DMS79 treated with DMSO at 0.1 percent for 48 hours (cell line): ENCODE measurements at places on chromosomes 2 and 18.

GRCh38 chr2:220521551-220521950 is 894.1 kb downstream of the SLC4A3 start:
- no peak for DNase-seq

GRCh38 chr2:163123526-163123925 is 285.0 kb upstream of the KCNH7 start:
- DNase-seq: no peak

- no peak for DNase-seq
These were observed 207.9 kb downstream of the ARL4C start for GRCh38 chr2:234288974-234289455.

- DNase-seq: no peak
These were observed 102.5 kb downstream of the CRIM1 start for GRCh38 chr2:36458106-36458505.
